ENCODE measurements at places on chromosomes 6 and 20. TPM values are rescaled to one million over a fixed set of nuclear protein-coding genes. Genes with fewer than 3 reads are reported as not detected.

The PHACTR1 gene
- 0.61 TPM for total RNA-seq

The STK35 gene
- 16.2 TPM for total RNA-seq

The PKHD1 gene
- total RNA-seq: not detected

The AVP gene
- total RNA-seq: not detected

The HLA-DQA2 gene
- not detected for total RNA-seq

The OVOL2 gene
- not detected for total RNA-seq

Data from activated CD8-positive, alpha-beta T cell treated with anti-CD3 and anti-CD28 coated beads, Interleukin-2, amount 10 ng/mL, durations not matched to agents 7 days and 5 days (primary cell).